Effector CD4-positive, alpha-beta T cell (primary cell): ENCODE measurements at places on chromosomes 5 and 9.

DNA sequence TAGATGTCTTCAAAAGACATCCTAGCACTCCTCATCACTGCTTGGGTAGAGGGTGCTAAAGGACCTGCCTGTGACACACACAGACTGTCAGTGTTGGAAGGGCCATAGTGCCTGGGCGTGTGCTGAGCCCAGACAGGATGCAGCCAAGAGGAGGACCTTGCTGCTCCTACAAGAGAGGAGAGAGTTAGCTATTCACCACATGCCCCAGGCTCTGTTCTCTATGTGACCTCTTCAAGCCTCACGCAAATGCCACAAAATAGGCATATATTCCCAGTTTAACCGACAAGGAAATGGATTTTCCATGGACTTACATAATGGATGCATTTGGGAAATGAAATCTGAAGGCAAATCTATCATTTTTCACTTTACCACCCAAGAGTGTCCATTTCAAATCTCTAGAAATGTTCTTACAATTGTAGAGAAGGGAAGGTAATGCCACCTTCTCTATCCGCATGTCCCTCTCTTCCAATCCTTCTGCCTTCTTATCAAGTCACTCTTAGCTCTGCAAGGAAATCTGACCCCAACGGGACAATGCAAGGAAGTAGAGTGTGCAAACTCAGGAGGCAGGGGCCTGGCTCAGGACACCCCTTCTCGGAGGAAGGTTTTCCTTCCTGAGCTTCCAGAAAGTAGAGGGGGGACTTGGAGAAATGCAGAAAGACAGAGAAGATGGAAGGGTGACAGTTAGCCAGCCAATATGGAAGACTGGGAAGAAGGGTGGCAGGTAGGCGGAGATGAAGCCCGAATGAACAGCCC, 49.5 kb downstream of the TRIM32 start:
- no peak for DNase-seq

GRCh38 chr9:127778280-127779135, at the start of gene SH2D3C:
TSS of gene SH2D3C (minus strand) at chr9:127778666. CDS start at chr9:127778627, 39 bp downstream.
- DNase-seq, result no peak

DNA sequence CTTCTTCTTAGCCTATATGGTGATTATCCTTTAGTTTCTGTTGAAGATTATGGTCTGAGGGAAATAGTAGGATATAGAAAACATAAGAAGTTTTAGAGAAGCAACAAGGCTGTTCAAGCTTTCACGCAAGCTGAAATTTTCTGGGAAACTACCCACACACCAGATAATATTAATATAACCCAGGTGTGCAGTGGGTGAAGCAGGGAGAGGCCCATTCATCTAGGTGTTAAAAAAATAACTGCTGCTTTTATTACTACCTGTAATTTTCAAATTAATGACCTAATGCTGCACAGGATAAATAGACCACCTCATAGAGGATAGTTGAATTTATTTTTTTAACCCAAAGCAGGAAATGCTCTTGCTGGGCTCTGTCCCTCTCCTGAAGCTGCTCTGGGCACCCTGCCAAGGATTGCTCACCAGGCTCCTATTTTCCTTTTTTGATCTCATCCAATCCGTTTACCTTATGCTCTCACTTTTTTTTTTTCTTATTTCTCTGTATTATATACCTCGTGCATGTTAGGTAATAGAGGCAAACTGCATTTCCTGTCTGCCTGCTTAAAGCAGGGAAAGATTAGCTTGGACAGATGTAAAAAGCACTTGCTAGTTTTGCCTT, 124.3 kb upstream of the SLC12A2 start:
- DNase-seq, result no peak

DNA sequence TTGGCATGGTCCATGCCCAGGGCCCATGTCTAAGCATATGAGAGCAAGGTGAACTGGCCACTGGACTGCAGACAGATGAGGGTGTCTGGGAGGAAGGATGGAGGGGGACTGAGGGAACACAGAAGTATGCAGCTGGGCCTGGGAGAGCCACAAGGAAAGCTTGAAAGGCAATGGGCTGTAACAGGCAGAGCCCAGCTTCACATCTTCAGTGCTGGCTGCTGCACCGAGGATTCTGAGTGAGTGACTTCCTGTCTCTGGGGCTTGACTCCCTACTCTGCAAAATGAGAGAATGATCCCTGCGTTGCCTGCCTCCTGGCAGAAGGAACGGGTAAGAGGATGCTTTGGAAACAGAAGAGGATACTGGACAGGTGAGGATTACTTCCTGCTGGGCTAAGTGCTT, 29.0 kb downstream of the COL15A1 start:
- DNase-seq, result no peak

GRCh38 chr9:94982211-94982610, 255.7 kb downstream of the AOPEP start:
- no peak for DNase-seq

GRCh38 chr5:122702524-122702875, 72.4 kb upstream of the SNX2 start:
- no peak for DNase-seq

- no peak for DNase-seq
Measured at GRCh38 chr5:159095866-159096242, 3.9 kb downstream of the EBF1 start.

DNA sequence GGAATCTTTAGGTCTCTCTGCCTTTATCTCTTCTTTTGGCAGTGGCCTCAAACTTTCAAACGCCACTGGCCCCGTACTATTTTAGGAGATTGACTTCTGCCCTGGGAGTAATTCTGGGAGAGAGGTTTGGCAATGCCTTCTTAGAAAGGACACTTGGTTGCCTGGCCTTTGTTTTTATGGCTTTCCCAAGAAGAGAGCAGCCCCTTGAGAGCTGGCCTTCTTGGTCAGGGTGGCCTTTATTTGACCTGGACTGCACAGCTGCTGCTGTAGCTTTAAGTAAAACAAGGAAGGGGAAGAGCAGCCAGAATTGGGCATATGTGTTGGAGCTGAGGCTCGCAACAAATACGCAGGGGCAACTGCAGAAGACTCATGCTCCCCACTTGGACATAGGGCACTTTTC, 60.8 kb downstream of the PTPN3 start:
- no peak for DNase-seq

- DNase-seq, result peak; percentile 19
Measured at GRCh38 chr5:158074992-158075769, 216.2 kb upstream of the CLINT1 start.

DNA sequence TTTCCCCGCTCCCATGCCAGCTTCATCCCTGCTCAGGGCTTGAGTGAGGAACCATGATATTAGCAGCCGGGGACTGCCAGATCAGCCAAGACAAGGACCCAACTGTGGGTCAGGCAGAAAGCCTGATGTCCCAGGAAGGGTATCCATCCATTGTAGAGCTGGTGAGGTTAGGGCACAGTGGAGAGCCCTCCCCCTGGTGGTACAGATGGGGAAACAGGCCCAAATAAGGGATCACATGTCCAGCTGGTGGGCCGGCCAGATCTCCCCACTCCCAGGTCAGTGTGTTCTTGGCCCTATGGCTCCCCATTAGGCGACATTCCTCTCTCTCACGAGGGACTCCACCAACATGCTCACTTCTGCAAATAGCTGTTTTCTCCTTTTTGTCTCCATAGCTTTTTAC, 9.0 kb downstream of the CDX1 start:
- DNase-seq, result no peak

DNA sequence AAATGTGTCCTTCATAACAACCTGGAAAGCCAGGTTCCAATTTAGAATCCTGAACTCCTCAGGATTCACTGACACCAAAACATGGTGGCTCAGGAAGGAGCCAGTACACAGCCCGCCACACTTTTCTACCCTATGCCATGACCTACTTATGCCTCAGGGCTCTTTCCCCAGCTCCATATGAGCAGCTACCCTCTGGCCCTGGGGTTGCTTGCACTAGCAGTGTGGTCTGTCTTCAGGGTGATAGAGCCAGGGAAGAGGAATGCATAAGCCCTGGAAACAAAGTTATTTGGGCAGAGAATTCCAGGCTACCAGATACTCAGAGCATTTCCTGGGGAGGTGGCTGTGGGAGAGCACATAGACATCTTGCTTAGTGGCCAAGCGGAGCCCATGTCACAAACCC, 15.0 kb upstream of the ECM2 start:
- no peak for DNase-seq

DNA sequence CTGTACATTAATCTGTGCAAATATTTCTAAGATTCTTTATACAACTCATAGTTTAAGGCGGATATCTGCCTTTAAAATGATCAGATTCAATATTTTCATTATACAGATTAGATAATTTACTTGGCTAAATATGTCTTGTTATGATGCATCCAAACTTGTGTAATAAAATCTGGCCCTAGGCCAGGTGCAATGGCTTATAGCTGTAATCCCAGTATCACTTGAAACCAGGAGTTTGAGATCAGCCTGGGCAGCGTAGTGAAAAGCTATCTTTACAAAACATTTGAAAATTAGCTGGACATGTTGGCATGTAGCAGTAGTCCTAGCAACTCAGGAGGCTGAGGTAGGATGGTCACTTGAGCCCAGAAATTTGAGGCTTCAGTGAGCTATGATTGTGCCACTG, 2002.2 kb upstream of the ACO1 start:
- no peak for DNase-seq

- no peak for DNase-seq
Measured at GRCh38 chr5:122400938-122401337, 88.9 kb downstream of the SNCAIP start.

- DNase-seq, result no peak
Measured at GRCh38 chr9:101022704-101023103, 5.8 kb upstream of the PLPPR1 start.

DNA sequence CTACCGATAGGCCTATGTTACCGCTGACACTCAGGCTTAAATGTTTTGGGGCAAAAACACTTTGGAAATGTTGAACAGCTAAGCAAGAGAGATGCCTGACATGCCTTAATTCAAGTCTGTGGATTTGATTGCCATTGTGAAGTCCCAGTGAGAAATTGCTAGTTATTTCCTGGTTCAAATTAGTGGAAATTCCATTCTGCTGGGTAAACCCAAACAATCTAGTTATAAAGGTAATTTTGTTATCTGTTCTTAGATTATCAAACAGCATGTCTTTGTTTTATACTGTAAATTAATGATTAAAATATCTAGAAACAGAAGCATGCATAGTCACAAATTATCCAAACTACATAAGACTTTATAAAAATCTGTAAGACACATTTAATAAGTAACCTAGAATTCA, 96.6 kb downstream of the PJA2 start:
- no peak for DNase-seq

DNA sequence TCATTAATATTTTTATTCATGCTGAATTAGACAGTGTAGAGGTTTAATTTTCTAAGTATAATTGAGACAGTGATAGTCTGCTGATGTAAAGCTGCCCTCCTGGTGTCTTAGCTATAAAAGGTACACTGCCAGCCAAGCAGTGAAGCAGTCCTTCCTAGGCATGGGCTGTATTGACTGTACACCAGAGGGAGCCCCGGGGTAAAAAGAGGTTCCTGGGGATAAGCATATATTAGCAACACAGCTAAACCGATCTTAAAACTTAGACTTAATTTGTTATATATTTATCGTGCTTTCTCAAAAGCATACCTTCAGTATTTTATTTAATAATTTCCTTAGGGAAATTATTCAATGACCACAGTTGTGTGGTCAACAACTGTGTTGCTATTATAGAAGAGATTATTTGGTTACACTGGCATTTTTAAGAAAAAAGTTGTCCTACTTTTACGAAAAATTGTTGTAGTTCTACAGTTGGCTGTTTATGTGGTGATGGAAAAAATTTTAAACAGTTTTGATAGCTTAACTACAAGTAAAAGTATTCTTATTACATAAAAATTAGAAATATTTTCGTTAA, 68.8 kb downstream of the ELL2 start:
- DNase-seq, result no peak

- DNase-seq, result no peak
Measured at GRCh38 chr5:60563696-60564324, 136.2 kb downstream of the DEPDC1B start.

DNA sequence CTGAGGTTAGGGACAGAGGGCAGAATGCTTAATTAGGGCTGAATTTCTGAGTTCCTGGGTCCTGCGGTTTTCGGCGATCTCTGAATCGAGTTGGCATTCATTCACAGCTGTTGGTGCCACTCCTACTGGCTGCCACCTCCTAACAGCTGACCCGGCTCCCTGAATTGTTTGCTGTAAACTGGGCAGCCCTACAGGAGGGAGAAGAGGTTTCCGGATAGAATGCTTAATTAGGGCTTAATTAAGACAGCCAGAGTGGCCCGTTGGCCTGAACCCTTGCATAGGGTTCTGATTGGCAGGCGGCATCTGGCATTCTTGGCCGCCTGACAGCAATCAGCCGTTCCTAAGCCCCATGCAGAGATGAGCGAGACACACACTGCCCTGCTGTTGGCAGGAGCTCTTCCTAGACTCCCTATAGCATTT, 25.7 kb downstream of the FRMPD1 start:
- no peak for DNase-seq

DNA sequence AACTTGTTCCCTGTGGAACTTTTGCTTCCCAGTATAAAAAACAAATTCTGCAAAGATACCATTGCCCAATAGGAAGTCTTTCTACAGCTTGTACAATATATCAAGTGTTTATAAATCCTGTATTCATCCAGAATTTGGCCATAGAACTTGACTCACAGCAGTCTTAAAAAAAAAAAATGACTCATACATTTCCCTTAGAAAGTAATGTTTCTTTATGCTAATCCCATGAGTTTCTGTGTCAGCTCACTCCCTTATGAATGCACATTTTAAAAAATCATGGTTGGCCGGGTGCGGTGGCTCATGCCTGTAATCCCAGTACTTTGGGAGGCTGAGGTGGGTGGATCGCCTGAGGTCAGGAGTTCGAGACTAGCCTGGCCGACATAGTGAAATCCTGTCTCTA, 89.3 kb upstream of the DMRT1 start:
- no peak for DNase-seq

DNA sequence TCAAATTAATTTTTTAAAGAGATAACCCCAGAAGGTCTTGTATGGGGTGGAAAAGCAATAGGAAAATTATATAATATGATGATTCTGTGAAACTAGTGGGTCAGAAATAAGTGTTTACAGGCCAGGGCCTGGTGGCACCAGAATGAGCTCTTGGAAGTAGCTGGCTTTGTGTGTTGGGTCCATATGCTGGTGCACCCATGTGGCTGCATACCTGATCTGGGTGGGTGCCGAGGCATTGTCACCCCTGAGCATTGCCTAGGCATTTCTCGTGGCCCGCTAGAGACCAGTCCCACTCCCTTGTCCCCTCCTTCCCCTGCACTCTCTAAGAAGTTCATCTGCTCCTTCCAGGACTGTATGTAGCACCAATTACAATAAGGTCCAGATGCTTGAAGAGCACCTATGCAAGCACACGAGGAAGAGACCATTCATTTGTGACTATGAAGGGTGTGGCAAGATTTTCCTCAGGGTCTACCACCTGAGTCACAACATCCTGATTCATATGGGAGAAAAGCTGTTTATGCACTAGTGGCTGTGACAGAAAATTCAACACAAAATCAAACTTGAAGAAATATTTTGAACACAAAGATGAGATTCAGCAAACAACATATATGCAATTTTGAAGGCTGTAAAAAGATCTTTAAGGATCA, 19.8 kb upstream of the IL33 start:
- DNase-seq, result no peak

GRCh38 chr5:117943541-117943940, 1044.8 kb downstream of the DTWD2 start:
- no peak for DNase-seq

GRCh38 chr5:100841358-100842076, 61.6 kb downstream of the ST8SIA4 start:
- DNase-seq, result no peak
